ENCODE measurements at places on chromosomes 11 and 22. TPM values are rescaled to one million over a fixed set of nuclear protein-coding genes. Genes with fewer than 3 reads are reported as not detected.

- DNase-seq, result no peak
Measured at GRCh38 chr11:15621565-15621964, 506.8 kb downstream of the INSC start.

- DNase-seq, result no peak
Measured at GRCh38 chr11:32231909-32232493, 141.1 kb downstream of the RCN1 start.

DNA sequence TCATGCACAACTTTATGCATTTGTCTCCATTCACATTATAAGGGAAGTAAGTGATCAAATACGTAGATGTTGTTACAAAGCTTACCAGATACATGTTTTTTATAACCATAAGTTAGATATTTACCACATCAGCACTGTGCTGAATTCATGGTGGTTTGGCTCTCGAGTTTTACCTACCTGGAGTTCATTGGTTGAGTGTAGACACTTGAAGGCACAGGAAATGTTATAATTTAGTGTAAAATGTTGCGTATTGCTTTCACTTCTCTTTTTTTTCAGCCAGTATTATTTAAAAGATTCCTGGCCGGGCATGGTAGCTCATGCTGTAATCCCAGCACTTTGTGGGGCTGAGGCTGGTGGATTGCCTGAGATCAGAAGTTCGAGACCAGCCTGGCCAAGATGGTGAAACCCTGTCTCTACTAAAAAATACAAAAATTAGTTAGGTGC, 53.1 kb upstream of the GRK2 start:
- DNase-seq, result no peak

- no peak for DNase-seq
Measured at GRCh38 chr22:29555065-29555644, 1.6 kb upstream of the THOC5 start.

The CYP2R1 gene
- polyA plus RNA-seq, result 12.1 TPM

- DNase-seq, result no peak
Measured at GRCh38 chr22:29626497-29627195, 23.2 kb downstream of the NF2 start.

GRCh38 chr11:94673386-94673785, 94.8 kb upstream of the AMOTL1 start:
- no peak for DNase-seq
